ENCODE measurements at places on chromosomes 12 and 14.
A peak's percentile ranks its signal among the peaks of the same experiment; 100 is the strongest.

GRCh38 chr12:79327465-79327864 lies 363.3 kb downstream of the PAWR start:
- DNase-seq = no peak

DNA sequence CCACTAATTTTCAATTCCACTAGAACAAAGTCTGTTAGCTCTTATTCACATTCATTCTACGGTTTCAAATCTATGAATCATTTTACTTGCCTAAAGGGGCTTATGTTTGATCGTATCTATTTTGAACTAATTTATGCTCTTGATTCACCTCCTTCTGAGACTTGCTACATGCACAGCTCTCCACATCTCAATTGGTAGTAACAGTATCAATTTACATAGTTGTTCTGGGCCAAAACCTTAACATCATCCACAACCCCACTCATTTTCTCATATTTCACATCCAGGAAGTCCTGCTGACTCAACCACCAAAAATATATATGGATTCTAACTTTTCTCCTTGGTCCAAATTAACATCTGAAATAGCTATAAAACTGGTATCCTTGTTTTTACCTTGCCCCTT lies 208.6 kb downstream of the RASSF9 start:
- DNase-seq = no peak

DNA sequence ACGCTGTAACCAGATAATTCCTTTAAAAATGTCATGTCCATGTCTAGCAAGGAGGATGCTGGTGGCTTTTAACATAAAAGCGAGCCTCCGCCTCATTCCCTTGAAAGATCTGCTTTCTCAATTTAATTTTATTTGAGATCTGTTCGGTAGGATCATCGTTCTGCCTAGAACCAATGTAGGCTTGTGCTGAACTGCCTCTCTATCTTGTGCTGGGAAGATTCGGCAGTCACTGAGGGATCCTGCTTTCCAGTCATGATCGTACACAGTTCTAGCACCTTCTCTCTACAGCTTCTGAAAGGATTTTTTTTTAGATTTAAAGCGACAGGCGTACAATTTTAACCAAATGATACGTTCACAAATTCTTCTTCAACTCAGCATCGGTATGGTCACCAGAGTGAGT lies 54.3 kb downstream of the PEBP1 start:
- DNase-seq = no peak

DNA sequence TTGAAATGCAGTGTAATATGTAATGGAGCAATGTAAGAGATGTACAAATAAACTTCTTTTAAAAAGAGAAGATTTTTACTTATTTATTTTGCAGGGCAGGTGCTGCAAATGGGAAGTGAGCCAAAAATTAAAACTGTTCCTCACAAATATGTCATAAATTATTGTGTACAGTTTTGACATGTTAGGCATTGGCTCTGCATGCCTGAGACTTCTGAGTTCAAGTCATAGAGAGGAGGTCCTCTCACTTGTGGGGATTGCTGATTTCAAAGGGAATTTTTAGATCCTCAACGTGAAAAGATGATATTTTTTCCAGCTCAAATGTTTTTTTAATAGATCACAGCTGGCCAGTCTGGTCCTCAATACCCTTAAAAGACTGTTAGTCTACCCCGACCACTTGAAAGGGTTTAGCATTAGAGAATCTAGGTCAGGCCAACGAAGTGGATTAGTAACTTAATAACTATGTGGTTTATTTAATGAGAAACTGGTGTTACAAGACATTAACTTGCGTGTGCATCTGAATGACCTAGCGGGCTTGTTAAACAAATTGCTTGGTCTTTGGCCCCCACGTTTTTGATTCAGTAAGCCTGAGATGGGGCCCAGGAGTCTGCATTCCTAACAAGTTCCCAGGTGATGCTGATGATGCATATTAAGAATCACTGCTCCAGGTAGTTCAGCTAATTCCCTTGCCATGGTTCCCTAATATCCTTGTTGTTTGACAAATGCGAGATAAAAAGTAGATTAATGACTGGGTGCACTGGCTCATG lies 30.9 kb upstream of the WDR89 start:
- no peak for DNase-seq

- no peak for DNase-seq
Measured at GRCh38 chr12:71469258-71469750, 29.7 kb downstream of the LGR5 start.

DNA sequence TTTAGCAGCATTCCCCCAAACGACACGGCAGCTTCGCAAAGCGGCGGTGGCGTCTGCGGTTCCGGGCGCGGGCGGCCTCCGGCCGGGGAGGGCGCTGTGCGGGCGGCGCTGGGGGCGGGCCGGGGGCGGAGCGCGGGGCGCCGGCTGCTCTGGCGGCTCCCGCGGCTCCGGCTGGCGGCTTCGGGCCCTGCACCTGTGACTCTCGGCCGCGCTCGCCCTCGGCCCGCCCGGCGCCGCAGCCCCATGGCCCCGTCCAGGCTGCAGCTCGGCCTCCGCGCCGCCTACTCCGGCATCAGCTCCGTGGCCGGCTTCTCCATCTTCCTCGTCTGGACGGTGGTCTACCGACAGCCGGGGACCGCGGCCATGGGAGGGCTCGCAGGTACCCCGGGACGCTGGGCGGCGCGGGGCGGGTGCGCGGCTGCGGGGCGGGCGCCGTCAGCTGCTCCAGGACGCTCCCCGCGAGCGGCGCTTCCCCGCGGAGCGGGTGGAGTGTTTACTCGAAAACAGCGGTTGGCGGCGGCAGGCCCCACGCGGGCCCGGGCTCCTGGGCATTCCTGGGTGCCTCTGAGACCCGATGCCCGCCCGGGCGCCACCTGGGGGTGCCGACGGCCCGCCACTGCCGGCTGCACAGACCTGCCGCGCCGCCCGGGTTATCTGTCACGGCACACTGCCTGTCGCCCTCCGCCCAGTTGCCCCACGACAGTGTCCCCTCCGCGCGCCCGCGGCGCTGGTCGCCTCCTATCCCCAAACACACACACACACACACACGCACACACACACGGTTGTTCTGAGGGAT lies at the start of gene SLC48A1:
TSS of gene SLC48A1 (plus strand) at position 177 of the 796 bp plus-strand sequence. CDS start at position 244, 67 bp downstream.
- peak; percentile 56 for DNase-seq

- no peak for DNase-seq
Measured at GRCh38 chr14:63682727-63683593, 41.3 kb upstream of the WDR89 start.

- DNase-seq = no peak
Measured at GRCh38 chr12:52581066-52581465, 7.4 kb upstream of the KRT74 start.

GRCh38 chr12:124379938-124380754 lies 85.3 kb downstream of the RFLNA start:
- no peak for DNase-seq

GRCh38 chr12:23083267-23083666 lies 458.3 kb downstream of the ETNK1 start:
- DNase-seq = no peak

- DNase-seq = no peak
Measured at GRCh38 chr12:19191563-19191962, 62.0 kb downstream of the PLEKHA5 start.

DNA sequence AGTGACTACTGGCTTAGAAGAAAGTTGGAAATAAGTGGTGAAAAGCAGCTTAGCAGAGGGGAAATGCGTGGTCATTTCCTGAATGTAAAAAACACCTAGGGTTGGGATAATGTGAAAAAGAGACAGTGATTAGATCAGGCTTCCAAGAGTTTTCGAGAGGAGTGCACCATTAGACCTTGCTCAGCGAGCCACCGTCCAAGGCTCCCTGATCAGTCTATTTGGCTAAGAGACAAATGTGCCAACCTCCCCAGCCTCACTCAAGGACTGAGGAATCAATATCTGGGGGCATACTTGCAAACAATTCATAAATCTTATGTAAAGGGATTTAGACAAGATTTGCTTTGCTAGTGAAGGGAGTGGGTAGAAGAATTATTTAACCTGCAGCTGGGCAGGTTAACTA lies 594.5 kb downstream of the NRXN3 start:
- DNase-seq = no peak

- DNase-seq = no peak
Measured at GRCh38 chr14:103693515-103693914, 21.7 kb downstream of the XRCC3 start.

GRCh38 chr12:12159988-12160387 lies 89.2 kb downstream of the BCL2L14 start:
- DNase-seq = no peak

DNA sequence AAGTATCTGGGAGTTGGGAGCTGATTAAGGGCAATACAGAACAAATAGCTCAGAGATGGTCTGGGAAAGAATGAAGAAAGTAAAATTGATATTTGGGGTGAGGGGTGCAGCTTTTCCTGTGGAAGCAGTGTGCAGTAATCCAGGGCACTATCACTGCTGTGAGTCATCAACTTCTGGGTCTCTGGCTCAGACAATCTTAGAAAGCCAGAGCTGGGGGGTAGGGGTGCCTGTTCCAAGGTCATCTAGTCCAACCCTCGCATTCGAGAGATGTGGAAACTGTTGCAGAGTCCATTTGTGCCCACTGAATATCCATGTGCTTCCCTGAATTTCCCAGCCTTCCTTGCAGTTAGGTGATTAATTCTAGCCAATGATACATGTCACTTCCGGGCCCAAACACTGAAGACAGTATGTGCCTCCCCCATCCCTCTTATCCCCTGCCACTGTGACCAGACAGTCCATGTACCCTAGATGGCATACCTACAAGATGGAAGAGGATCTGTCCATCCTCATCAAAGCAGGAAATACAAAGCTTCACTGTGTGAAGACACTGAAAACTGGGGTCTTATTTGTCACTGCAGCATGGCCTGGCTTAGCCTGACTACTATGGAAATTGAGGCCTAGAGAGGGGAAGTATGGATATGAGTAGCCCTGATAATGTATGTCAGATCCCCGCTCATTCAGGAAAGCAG lies 51.9 kb downstream of the ZFP36L1 start:
- no peak for DNase-seq

DNA sequence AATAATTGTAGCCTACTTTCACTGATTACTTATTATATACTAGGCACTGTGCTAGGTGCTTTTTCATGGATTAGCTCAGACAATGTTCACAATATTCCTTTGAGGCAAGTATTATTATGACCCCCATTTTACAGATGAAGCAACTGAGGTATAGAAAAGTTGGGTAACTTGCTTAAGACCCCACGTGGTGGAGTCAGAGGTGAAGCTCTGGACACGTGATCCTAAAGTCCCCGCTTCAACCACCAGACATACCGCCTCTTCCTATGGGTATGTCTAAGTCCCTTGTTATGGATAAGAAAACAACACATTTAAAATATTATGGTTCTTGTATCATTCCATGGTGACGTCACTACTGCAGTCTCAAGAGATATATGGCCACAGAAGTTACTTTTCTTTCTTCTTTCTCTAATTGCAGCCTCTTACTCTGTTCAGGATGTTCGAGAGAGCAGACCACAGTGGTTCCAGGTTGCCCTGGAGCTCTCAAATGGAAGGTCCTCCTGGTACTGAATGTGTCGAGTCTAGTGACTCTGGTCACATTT lies 157.7 kb downstream of the HELB start:
- DNase-seq = no peak

- no peak for DNase-seq
Measured at GRCh38 chr12:21989819-21990412, 48.7 kb upstream of the ABCC9 start.

- no peak for DNase-seq
Measured at GRCh38 chr14:55071870-55072640, 20.6 kb downstream of the MAPK1IP1L start.

DNA sequence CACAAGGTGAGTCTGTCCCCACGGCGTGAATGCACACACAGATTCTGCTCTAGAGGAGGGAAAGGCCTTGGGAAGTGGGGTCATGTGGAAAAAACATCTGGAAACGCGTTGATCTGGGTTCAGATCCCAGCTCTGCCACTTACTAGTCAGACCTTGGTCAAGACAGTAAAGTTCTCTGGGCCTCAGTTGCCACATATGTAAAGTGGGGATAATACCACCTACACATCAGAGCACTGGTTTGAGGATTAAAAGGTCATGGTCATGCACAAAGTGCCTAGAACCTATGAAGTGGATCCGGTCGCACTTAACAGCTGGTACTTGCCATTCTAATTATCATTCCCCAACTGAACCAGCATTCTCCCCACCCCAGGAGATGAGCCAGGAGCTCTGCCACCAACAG lies 4.7 kb downstream of the PLEKHG6 start:
- DNase-seq = no peak

GRCh38 chr14:55556929-55557623 lies 22.9 kb upstream of the KTN1 start:
- DNase-seq = no peak

GRCh38 chr14:103019826-103020225 lies 37.5 kb downstream of the CDC42BPB start:
- DNase-seq = no peak

DNA sequence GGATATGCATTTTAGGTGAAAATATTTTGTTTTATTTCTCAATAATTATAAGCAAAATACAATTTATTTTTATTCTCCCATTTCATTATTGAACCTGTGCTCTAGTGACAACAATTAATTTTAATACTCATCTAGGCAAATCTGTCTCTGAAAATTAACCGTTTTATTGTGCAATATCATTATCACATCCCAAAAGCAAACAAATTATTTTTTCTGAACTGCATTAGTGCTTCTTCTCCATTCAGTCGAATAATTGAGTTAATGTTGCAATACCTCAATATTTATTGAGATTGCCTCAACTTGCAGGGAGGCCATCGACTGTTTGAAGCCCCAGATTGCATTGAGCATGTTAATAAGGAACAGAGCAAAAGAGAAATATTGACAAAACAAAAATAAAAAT lies 303.2 kb upstream of the LRFN5 start:
- no peak for DNase-seq

GRCh38 chr14:92223025-92223424 lies 99.9 kb upstream of the SLC24A4 start:
- no peak for DNase-seq

GRCh38 chr14:89370781-89371180 lies 46.3 kb downstream of the FOXN3 start:
- DNase-seq = no peak

DNA sequence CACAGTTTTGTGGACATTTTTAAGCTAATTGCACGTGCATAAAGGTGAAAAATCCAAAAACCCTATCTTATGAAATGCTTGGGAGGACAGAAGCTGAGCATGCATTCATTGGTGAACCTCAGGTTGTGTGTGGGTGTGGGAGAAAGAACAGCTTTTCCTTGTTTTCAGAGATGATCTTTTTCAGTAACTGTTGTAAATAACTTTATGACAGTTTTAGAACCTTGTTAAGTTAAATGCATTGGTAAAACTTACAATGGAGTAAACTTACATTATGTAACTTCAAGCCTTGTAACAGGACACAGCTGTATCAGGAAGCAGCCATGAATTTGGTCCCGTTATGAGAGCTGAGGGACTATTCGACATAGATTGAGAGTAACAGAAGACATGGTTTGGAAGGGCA lies 587.4 kb downstream of the GALC start:
- DNase-seq = no peak

Measured in stimulated activated CD4-positive, alpha-beta T cell treated with anti-CD3 and anti-CD28 coated beads, TNF-alpha, amount 100 ng/mL, for 4 hours (primary cell).